ENCODE measurements at places on chromosomes 5 and 9.

GRCh38 chr9:124595743-124596142 is 88.5 kb upstream of the NR5A1 start:
- DNase-seq = no peak

- no peak for DNase-seq
These were observed 31.1 kb downstream of the RORB start for GRCh38 chr9:74528207-74528606.

- no peak for DNase-seq
These were observed 125.6 kb upstream of the TARS1 start for GRCh38 chr5:33315189-33315588.

DNA sequence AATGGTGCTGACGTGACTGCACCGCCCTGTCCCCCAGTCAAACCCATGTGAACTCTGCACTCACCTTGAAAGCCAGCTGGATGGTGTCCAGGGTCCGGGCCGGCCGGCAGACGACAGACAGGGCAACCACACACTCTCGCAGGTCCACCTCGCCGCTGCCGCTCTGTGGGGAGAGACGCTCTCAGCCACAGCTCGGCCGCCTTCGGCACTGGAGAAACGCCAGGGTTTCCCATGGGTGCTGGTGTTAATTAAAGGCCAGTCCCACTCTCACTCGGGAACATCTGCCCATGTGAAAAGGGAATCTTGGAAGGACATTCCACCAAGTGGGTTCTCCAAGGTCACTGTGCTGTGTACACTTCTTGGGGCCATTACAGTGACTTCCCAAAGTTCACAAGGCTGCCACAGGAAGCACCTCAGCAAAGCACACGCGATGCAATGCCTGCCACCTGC is 25.5 kb upstream of the SLC6A3 start:
- DNase-seq = no peak

DNA sequence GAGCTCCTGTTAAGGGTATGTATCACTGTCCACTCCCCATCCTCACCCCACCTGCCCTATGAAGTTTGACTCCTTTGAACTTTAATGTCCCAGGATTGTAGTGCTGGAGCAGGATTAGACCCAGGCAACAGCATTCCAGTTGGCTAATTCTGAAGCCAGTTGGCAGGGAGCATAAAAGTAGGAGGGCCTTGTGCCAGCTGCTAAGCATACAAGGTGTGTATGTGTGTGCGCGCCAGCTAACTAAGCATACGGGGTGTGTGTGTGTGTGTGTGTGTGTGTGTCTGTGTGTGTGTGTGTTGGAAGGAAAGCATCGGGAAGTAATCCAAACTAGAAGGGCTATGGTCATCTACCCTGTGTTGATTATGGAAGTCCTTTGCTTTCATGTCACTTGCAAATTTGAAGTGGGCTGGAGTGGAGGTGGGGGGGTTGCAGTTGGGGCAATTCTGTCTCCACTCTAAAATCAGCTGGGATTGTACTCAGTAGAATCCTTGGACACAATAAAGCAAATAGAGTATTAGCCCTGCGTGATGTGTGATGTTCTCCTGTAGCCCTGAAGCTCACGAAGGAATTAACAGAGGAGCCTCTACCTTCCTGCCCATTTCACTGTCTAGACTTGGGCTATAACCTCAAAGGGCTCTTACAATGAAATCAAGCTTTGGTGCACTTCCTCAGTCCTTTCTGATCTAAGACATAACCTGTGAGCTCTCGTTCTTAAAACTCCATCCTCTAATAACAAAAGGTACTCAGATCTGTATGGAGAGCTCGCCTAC is 26.9 kb downstream of the HMGCR start:
- no peak for DNase-seq

DNA sequence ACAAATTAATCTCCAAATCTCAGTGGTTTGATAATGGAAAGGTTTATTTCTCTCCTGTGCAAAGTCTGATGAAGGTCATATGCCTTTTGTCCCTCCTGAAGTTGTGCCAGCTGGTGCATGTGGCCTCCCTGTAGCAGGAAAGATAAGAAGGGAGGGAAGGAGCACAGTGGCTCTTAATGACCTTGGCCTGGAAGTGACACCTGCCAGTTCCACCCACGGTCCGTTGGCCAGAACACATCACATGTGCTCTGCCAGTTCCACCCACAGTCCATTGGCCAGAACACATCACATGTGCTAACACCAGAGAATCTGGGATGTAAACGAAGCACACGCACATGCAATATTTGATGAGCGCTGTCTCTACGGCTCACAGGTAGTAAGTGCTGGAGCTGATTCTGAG is 130.9 kb downstream of the DOCK2 start:
- DNase-seq = no peak

Measured in stimulated activated CD8-positive, alpha-beta memory T cell treated with anti-CD3 and anti-CD28 coated beads, Interleukin-2, amount 100 ng/mL, for 1 hour (primary cell).